Left forelimb (tissue), 1 donor: ENCODE measurements at places on chromosomes 12 and 14.
A peak's percentile ranks its signal among the peaks of the same experiment; 100 is the strongest.

DNA sequence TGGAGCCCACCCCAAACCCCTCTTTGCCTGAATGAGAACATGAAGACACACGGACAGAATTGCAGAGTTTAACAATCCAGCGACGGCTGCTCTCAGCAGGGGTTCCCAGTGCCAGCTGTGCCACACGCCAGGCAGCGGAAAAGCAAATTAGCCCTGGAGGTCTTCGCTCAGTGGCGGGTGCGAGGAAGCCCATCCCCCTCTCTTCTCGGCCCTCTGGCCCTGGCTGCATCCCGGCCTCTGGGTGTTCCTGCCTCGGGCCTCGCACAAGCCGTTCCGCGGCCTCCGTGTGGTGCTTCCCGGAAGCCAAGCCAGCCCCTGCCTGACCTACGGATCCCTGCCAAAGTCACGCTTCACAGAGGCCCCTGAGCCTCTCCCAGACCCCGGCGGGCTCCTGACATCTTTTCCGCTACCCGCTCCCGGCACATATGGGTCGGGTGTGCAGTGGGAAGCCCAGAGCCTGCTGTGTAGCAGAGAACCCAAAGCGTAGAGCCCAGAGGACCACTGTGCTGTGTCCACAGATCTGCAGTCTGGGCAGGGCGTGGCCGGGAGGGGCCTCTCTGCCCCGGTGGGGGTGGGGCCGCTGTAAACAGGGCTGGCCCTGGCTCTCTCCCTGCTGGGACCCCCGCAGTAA, 70.7 kb upstream of the GALNT9 start:
- DNase-seq: no peak

- no peak for DNase-seq
These were observed 395.5 kb downstream of the LRFN5 start for GRCh38 chr14:42002141-42002540.

- no peak for DNase-seq
These were observed 147.0 kb downstream of the CALM1 start for GRCh38 chr14:90543876-90544275.

DNA sequence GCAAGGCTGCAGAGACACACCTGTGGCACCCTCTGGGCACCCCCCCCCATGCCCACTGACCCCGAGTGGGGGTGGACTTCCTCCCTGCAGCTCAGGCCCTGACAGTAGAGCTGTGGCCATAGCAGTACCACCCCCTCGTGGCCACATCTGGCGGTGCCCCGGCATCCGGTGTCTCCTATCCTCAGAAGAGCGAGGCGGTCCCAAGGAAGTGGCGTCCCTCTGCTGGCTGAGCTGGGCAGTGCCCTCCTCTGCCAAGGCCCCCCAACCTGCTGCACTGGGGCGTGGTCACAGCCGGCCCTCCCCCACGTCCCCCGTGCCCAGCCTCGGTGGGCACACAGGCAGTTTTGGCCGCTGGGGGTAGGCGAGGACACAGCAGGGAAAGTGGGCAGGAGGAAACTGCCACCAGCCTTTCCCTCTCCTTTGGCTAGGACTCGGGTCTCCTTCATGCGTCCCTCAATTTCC, 6.0 kb upstream of the SLC6A12 start:
- no peak for DNase-seq

GRCh38 chr14:93234798-93235197, 27.7 kb downstream of the UBR7 start:
- DNase-seq: no peak

DNA sequence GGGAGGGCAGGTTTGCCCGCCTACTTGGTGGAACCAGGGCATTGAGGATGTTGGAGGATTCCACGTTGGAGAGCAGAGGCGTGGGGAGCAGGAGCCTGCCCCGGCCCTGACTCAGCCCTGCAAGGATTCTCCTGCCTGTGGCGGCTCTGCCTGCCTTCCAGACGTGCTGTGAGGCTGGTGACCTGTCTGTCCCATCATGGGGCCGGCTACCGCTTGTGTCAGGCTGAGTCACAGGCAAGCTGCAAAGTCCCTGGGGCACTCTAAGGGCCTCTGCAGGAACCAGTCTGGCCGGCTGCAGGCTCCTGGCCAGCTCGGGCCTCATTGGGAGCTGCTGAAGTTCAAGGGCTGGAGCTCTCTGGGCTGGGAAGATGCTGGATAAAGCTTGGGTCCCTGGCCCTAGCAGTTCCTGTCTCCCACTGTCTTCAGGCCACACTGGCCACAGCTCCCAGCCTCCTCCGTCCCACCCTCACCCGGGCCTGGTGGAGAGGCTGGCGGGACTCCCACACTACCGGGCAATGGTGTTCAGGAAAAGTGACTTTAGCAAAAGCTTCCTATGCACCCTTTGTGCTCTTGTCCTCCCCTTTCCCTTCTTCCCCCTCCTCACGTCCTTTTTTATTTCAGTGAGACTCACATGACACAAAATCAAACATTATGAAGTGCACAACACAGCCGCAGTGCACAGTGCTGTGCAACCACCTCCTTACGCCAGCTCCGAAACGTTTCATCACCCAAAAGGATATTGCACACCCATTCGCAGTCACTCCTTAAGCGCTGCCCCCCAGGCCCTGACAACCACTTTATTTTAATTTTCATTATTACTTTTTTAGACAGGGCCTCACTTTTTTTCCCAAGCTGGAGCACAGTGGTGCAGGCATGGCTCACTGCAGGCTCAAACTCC, 22.0 kb upstream of the ULK1 start:
- no peak for DNase-seq

GRCh38 chr14:50471838-50472465, 60.4 kb downstream of the MAP4K5 start:
- no peak for DNase-seq

- no peak for DNase-seq
These were observed 30.7 kb downstream of the ADCY6 start for GRCh38 chr12:48758186-48758585.

- DNase-seq: no peak
These were observed 149.2 kb upstream of the FUT8 start for GRCh38 chr14:65263177-65263788.

- DNase-seq: no peak
These were observed 44.9 kb upstream of the DIO3 start for GRCh38 chr14:101516401-101516800.

- no peak for DNase-seq
These were observed 51.0 kb upstream of the TBX3 start for GRCh38 chr12:114735011-114735410.

- DNase-seq: no peak
These were observed 167.9 kb downstream of the PRKD1 start for GRCh38 chr14:29759521-29760340.

- DNase-seq: no peak
These were observed 88.0 kb upstream of the MBIP start for GRCh38 chr14:36408388-36408787.

DNA sequence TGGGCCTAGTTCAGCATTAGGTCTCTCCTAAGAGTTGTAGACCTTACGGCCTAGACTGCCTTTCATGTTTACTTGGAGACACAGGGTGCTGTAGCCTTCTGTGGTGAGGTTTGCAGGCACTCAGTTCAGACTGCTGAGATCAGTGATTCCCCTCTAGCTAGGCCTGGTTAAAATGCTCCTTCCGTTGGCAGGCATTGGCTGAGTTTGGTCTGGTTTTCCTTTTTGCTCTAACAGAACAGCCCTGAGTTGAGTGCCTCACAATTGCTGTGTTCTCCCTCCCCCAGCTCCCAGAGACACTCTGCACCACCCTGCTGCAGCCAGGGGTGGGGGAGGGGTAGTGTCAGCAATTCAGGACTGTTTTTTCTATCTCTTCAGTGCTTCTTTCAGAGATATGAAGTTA, 178.9 kb upstream of the DYRK2 start:
- DNase-seq: no peak

GRCh38 chr12:15045451-15045850, 72.6 kb downstream of the PDE6H start:
- no peak for DNase-seq

GRCh38 chr12:78698747-78699146, 165.8 kb upstream of the SYT1 start:
- DNase-seq: no peak

DNA sequence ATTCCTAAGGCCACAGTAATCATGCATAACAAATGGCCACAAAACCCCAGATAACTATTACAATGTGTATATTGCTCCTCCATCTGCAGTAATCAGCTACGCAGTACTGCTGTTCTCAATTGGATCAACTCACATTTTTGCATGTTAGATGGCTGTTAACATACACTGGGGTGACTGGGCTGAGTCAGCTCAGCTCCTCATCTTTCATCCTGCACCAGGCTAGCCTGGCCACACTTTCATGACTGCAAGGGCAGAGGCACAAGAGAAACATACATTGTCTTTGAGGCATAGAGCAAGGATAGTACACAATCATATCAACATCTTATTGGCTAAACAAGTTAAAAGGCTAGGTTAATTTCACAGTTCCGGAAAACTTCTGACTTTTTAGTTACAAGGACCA, 306.6 kb downstream of the SLC6A15 start:
- DNase-seq: no peak

- no peak for DNase-seq
These were observed 30.9 kb downstream of the TDG start for GRCh38 chr12:103996595-103996994.

- no peak for DNase-seq
These were observed 31.1 kb downstream of the ATF7 start for GRCh38 chr12:53594897-53595615.

DNA sequence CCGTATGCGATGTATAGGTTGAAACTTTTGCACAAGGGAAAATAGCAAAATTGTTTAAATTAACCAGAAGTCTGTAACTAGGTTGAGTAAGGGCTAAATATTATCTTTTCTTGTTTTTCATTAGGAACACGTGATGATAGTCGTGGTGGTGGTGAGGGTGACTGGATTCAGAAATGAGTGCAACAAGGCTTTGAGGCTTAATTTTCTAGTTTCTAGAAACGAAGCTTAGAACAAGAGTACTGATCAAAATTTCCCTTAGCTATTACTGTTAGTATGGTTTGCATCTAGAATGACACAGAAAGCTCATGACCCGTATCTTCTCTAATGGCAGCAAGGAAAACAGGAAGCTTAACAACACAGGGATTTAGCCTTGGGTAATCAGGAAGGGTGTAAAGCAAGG, 7.0 kb downstream of the SLIRP start:
- DNase-seq: no peak

- DNase-seq: no peak
These were observed 108.6 kb upstream of the CCDC196 start for GRCh38 chr14:66377574-66377973.

DNA sequence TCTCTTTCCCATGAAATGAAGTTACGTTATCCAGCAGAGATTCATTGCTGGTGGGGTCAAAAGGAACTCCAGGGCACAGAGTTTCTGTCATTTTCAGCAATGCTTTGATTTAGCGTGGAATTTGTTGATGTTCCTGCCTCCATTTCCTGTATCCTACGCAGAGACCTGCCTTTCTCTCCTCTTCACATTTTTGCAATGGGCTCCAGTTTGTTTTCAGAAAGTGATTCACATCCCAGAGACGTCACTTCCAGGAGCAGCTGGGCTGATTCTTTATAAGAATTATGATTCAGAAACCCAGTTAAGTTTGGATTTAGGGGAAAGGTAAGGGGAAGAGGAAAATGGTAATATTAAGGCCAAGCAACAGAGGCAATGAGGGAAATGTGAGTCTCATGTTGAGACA, 11.6 kb downstream of the RNASE10 start:
- no peak for DNase-seq

DNA sequence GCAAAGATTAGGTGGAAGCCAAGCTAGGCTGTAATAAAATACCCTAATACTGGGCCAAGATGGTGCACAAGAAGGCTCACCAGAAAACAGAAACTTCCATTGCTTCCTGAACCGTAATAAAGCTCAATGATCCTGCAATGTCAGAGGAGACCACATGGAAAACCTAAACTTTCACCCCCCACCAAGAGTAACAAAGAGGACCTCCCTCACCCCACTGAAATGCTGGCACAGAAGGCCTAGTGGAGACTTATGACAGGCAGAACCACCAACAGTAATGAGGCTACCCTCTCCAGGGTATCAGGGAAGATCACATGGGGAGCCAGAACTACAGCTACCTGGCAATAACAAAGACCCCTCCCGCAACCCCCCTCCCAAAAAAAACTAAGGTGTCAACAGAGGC, 43.1 kb downstream of the CEP83 start:
- no peak for DNase-seq

GRCh38 chr14:51680031-51680430, 28.3 kb downstream of the FRMD6 start:
- DNase-seq: no peak

- DNase-seq: peak; percentile 48
These were observed 172.3 kb upstream of the NOS1 start for GRCh38 chr12:117533687-117534086.

DNA sequence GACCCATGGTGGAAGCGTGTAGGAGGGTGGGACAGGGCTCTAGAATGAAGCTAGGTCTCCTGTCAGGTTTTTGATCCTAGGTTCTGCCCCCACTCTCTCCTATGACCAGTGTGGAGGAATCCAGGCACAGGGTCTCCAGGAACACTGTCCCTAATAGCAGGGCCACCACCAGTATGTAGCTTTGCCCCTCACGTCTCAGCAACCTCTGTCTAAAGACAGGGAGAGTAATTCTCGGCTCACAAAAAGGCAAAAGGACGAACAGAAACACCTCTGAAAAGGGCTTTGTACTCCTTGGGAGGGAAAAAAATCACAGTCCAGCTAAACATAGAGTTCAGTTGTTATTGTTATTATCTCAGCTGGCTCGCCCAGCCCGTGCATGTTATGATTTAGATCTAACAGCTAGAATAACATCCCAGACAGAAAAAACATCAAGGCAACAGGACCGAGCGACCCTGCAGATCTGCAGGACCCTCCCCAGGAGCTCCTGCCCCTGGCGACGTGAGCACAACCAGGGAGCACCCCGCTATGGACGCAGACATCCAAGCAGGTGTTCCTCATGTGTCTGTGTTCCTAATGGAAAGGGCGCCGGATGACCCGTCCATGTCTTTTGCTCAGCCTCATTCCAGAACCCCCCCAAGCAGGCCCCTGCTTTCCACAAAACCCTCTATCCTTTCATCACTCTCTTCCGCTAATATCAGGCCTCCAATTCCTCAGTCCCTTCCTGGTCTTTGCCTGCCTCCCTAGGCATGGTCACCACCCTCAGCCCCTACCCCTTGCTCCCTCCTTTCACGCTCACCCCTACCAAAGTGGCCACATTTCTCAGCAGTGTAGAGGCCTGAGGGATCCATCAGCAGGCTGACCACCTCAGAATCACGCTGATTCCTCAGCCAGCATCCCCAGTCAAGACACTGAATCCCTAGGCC, 14.2 kb upstream of the SLC6A12 start:
- DNase-seq: no peak

- no peak for DNase-seq
These were observed 8.1 kb upstream of the GAPDH start for GRCh38 chr12:6526201-6526600.

DNA sequence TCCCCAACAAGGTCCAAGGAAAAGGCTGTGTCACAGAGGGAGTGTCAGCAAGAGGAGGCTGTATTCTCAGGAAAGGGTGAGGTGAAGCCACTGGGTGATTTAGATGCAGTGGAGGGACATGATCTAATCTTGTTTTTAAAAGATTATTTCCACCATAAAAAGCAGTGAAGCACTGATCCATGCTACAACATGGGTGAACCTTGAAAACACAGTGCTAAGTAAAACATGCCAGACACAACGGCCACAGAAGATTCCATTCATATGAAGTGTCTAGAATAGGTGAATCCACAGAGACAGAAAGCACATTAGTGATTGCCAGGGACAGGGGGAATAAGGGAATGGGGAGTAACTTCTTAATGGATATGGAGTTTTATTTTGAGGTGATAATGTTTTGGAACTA, 12.8 kb downstream of the RITA1 start:
- no peak for DNase-seq
